ENCODE measurements at places on chromosomes 4 and X.

DNA sequence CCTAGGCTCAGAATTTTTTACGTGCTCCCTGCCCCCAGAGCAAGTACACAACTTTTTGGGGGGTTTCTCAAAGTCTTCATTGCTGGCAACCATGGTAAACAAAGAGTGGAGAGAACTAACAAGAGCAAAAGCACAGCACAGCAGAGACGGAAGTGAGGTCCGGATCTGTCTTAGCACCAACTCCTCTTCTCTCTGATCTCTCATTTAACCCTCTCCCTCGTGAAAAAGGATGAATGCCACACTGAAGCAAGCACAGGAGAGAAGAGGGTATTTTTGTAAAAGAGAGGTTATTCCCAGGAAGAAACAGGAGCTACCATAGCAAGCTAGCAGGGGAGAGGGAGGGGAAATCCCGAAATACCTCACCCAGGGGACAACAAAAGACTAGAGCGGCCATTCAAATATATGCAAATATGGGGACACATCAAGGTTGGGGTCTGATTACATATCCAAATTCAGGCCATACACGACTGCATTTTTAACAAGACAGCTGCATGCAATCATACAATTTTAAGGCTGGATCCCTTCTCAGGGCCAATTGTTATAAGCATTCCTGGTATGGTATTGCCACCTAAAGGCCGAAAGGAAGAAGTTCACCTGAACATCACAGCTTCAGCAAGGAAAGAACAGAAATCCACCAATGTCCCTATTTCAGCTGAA, 46.6 kb downstream of the CD40LG start:
- peak; percentile 24 for DNase-seq

DNA sequence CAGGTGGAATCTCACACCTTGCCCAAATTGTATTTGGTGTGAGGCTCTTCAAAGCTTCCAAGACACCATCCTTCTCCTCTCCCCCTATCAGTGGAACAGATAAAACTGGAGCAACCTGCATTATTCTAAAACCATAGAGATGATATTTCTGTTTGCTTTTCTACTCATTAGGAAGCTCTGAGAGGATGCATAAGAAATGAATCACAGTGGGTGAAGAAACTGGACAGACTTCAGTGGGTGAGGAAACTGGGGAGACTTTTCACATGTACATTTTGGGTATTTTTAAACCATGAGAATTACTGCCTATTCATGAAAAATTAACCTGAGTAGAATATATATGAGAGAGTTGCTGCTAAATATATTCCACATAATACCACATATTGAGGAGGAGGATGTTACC, 16.4 kb downstream of the HAND2 start:
- DNase-seq = no peak

DNA sequence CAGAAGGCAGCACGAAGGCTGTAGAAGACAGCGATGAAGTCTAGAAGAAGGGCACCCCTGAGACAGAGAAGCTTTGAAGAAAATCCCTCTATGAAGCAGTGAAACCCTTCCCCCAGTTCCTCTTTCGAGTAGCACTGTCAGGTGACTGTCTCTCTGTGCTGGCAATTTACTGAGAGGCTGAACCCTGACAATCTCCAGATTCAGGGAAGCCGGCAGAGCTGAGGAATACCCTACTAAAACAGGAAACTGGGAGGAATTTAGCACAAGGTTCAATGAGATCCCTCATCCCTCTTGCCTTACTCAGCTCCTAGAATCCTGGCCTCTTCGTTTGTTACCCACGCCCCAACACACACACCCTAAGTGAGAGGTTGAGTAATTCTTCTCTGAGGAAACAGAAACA, 239.7 kb upstream of the NOCT start:
- peak; percentile 4 for DNase-seq

GRCh38 chr4:110620691-110621327, 2.1 kb downstream of the PITX2 start:
- DNase-seq = no peak

DNA sequence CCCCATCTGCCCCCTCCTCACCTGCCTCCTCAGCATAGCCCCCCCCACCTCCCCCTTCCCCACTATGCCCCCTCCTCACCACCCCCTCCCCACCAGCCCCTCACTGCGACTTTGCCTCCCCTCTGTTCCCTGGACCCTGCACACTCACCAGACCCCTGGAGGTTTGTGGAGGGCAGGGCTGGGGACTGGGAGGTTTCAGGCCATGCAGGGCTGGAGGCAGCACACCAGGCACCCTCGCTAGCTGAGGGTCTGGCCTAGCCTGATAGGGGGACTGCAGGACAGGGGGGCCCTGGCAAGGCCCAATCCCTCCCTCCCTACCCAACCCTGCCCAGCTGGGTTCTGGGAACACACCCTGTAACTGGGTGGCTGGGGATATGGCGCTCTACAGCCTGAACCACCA, 28.0 kb downstream of the TACC3 start:
- DNase-seq = no peak

GRCh38 chrX:1163231-1163630, 49.2 kb downstream of the CRLF2 start:
- DNase-seq = no peak

DNA sequence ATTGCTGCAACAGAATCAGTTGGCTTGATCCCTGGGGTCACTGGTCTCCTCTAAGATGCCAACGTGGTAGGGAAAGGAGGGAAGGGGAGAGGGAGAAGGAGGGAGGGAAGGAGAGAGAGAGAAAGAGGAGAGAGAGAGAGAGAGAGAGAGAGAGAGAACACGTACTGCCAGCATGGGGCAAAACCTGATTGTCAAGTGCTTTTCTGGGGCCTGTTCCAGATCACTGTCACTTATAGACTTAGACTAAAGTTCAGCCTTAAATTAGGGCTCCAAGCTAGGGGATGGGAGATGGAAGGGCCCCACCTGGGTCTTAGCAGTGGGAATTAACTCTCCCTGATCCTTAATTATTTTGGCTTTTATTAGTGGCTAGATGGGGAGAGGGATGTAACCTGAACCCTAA, 12.9 kb downstream of the SHROOM4 start:
- DNase-seq = no peak

- DNase-seq = no peak
These were observed 82.9 kb upstream of the RBPJ start for GRCh38 chr4:26237916-26238315.

DNA sequence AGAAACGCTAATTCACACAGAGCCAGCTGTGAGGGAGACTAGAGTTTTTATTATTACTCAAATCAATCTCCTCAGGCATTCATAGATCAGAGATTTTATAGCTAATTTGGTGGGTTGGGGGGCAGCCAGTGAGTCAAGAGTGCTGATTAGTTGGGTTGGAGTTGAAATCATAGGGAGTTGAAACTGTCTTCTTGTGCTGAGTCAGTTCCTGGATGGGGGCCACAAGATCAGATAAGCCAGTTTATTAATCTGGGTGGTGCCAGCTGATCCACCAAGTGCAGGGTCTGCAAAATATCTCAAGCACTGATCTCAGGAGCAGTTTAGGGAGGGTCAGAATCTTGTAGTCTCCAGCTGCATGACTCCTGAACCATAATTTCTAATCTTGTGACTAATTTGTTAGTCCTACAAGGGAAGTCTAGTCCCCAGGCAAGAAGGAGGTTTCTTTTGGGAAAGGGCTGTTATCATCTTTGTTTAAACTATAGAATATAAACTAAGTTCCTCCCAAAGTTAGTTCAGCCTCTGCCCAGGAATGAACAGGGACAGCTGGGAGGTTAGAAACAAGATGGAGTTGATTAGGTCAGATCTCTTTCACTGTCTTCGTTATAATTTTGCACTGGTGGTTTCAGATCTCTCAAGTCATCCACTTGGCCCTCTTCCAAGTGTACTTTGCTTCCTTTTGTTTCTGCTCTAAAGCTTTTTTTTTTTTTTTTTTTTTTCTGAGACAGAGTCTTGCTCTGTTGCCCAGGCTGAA, 5.4 kb upstream of the NAA11 start:
- no peak for DNase-seq

- no peak for DNase-seq
These were observed 43.2 kb downstream of the RGS12 start for GRCh38 chr4:3335982-3336381.

DNA sequence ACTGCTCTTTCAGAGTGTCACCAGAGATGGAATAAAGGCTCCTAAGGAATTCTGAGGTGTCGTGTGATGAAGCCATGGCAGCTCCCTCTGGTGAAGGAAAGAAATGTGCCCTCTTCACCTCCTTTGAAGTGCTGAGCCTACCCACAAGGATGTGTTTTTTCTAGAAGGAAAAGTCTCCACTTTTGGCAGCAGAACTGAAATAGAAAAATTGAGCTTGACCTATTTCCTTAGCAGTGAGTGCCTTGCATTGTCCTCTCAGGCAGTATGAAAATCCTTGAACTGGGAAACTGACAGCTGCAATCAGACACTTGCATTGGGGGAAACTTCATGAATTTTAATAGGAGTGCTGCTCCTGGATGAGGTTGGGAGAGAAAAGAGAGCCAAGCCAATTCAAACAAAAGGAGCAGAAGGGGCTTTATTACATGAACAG, 95.2 kb downstream of the DCLK2 start:
- peak; percentile 68 for DNase-seq

GRCh38 chr4:147463065-147463464, 17.8 kb upstream of the EDNRA start:
- no peak for DNase-seq

DNA sequence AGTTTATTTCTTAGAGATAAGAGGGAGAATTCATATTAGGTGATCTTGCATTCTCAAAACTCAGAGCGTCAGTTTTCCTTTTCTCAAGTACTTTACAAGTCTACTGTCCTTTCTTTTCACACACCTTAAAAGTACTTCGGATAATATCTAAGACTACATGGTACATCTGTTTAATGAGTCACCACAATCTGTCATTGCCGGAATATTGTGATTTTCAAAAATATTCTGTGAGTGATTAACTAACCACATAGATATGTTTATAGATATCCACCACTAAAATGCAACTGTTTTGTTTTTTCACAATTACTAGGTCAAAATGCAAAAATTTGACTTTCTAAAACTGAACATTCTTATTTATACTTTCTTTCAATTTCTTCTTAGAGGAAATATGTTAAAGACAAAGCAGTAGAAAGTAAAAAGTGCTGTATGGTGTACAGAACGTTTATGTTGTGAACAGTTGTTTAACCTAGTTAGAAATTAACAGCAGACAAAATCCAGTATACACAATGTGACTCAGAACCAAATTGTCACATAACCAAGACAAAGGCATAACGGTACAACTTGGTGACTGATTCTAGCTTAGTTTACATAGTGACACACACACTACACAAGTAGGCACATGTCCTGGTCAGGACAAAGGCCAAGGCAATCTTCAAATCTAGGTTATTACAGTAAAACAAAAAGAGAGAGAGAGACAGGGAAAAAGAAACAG, 482.9 kb downstream of the NAF1 start:
- no peak for DNase-seq

DNA sequence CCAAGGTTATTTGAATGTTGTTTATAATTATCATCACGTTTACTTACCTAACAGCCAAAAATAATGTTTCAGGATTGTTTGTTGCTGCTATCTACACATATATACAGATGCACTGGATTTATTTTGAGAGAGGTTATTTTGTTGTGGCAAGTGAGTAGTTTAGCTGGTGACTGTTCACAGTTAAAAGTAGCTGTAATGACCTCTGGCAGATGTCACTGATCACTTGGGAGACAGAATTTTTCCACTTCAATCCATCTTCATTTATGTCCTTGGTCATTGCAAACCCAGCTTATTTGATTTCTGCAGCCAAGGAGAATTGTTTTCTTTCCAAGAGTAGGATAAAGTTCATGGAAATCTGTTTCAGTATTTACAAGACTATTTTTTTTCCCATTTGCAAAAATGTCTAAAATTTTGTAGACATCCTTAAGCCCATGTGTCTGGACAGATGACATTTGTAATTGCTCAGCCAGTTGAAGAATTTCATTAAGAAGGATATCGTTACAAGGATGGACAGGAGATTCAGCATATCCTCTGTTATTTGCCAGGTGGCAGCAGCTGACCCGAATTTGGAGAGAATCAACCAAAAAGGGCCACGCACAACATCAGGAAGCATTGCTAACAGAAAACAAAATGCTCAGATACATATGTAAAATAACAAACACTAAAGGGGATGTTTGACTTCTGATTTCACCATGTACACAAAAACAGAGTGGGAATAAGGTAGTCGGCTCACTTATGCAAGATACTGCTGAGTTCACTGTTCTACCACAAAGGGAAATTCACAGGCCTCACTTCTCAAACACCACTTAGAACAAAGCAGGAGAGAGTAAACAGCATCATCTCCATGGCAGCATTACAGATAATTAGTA, 64.5 kb downstream of the GPRIN3 start:
- DNase-seq = no peak

DNA sequence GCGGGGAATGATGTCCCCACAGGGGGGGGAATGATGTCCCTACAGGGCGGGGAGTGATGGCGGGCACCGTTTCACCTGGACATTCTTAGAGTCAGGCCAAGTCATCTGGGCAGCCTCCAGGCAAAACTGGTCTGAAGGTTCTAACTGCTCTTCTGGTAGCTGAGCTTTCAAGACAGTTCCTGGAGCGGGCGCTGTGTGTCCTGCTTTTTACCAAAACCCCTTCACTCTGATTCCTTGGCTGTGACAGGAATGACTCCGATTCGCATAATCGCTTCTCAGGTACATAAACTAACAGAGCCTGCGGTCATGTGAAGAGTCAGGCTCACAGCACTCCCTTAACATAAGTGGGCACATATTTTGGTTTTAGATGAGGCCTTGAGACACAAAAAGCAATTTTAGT, 836.0 kb downstream of the TRIML1 start:
- no peak for DNase-seq

- DNase-seq = peak; percentile 70
These were observed 388.4 kb upstream of the SPOCK3 start for GRCh38 chr4:167622481-167623240.

GRCh38 chrX:19579485-19579884, 64.2 kb upstream of the MAP3K15 start:
- DNase-seq = no peak

GRCh38 chr4:27714073-27714472, 853.4 kb downstream of the STIM2 start:
- no peak for DNase-seq
